Right hindlimb (tissue), 1 donor: ENCODE measurements at places on chromosomes 4 and X.

- peak; percentile 50 for DNase-seq
Observed at GRCh38 chr4:121951521-121952110, at the start of gene TRPC3. Gene TRPC3 (minus strand): TSS chr4:121952060. CDS start chr4:121951680, 380 bp downstream.

GRCh38 chr4:83109480-83110222 lies 4.9 kb downstream of the PLAC8 start:
- DNase-seq = peak; percentile 57

GRCh38 chr4:113469023-113469390 lies 292.5 kb downstream of the CAMK2D start:
- DNase-seq = no peak

- no peak for DNase-seq
Observed at GRCh38 chr4:147138171-147138570, 192.5 kb upstream of the TTC29 start.

- no peak for DNase-seq
Observed at GRCh38 chrX:9279234-9279544, 185.7 kb upstream of the TBL1X start.

GRCh38 chr4:144547678-144548298 lies 98.2 kb upstream of the HHIP start:
- no peak for DNase-seq

DNA sequence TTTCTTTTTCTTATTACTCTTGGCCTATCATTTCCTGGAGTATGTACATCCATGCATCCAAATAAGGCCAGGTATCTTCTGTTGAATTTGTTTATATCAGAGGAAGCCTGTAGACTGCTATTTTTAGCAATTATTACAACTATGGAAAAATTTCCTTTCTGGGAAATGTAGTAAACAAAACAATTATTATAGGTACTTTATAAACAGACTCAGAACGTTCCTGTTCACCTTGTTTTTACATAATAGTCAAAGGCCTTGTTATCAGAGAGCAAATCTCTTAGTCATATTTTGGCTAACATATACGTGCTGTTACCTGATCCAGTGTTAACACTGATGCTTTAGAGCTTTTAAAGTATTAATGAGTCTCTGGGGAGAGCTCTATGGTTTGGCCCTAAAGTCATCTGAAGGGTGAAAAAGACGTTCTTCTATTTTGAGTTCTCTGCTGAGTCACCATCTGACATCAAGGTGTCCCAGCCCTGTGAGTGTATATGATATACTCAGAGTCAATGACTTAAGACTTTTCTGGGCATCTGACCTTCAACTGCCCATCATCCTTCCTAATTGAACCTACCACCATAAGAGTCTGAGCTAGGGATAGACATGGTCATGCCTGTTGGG lies 7.3 kb downstream of the SPARCL1 start:
- no peak for DNase-seq

GRCh38 chrX:104918122-104918521 lies 302.4 kb downstream of the TEX13A start:
- DNase-seq = no peak

DNA sequence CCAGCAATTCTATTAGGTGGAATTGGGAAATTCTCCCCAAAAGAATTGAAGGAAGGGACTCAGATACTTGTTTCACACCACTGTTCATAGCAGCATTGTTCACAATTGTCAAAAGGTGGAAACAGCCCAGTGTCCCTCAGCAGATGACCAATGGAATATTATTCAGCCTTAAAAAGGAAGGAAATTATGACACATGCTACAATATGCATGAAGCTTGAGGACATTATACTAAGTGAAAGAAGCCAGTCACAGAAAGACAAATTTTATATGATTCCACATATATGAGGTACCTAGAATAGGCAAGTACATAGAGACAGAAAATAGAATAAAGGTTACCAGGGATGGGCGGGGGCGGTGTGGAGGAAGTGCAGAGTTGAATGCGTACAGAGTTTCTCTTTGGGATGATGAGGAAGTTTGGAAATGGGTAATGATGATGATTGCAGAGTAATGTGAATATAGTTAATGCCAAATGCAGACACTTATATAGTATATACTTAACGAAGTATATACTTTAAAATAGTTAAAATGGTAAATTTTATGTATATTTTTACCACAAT lies 29.6 kb downstream of the DOCK11 start:
- DNase-seq = no peak

GRCh38 chr4:85431156-85431555 lies 43.8 kb upstream of the ARHGAP24 start:
- DNase-seq = no peak

DNA sequence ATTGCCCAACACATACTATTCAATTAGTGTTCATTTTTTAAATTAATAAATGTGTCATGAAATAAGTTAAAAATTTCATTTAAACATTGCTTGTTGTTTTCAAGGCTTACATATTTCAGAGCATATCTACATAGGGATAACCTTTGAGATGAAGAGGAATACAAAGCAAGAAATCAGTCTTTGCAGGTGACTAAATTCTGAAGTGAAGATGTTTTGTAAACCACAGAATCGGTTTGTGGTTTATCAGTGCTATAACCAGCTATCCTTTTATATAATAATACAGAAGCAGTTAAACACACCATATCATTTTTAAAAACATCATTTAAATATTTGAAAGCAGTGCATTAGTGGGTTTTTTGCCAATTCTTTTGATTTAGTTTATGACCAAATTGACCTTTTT lies 26.9 kb downstream of the FAM241A start:
- no peak for DNase-seq

- DNase-seq = no peak
Observed at GRCh38 chr4:142516686-142517526, 329.2 kb downstream of the INPP4B start.

DNA sequence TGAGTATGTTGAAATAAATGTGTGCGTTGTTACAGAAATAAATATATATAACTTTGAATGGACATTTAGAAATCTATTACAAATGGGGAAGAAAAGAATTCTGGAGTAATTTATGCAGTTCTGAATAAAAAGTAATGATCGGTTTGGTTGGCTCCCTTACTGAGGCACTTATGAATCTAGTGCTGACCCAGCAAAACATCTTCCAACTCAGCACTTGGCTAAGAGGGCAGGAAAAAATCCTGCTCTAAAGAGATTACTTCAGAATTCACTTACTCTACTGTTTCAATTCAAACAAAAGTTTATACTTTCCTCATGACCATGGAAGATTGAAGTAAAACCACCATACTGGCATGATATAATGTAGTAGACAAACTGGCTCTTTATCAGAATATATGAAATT lies 123.9 kb upstream of the RXFP1 start:
- no peak for DNase-seq

DNA sequence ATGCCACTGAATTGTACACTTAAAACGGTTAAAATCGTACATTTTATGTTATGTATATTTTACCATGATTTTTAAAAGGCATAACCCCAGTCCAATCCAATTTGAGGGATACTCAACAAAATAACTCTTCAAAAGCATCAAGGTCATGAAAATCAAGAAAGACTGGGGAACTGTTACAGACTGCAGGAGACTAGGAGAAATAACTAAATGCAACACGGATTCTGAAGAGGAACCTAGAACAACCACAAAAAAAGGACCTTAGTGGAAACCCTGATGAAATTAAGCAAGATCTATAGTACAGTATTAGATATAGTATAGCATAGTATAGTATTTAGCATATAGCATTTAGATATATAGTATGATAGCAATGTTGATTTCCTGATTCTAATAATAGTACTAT lies 26.8 kb downstream of the SH3KBP1 start:
- no peak for DNase-seq
